ENCODE measurements at places on chromosomes 5 and 9.

- no peak for DNase-seq
Observed at GRCh38 chr9:130346431-130346830, 80.9 kb downstream of the HMCN2 start.

DNA sequence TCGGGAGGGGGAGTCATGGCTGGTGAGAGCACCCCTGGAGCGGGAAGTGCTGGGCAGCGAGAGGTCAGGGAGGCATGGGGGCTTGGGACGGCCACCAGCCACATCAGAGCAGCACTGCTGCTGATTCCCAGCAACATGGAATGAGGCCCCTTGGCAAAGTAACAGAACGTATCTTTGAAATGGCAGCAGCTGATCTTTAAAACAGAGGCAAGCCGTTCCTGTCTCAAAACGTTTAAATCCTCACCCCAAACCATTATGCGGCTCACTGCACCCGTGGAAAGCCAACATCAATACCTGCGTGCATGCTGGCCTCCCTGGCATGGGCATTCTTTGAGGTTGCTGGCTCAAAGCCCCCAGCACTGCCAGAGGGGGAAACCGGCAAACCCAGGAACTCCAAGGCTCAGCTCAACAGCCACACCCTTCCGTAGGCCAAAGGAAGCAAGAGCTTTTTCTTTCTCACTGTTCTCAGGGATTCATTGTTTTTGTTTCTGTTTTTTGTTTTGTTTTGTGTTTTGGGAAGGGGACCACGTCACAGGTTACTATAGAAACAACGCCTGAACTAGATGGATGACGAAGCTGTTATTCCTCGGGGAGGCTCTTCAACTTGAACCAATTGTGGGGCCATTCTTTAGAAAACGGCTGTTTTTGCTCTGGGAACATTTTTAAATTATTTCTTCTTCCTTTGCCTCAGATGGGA lies 28.1 kb upstream of the OBP2B start:
- no peak for DNase-seq

GRCh38 chr5:62206150-62206829 lies 99.7 kb upstream of the KIF2A start:
- DNase-seq, result no peak

DNA sequence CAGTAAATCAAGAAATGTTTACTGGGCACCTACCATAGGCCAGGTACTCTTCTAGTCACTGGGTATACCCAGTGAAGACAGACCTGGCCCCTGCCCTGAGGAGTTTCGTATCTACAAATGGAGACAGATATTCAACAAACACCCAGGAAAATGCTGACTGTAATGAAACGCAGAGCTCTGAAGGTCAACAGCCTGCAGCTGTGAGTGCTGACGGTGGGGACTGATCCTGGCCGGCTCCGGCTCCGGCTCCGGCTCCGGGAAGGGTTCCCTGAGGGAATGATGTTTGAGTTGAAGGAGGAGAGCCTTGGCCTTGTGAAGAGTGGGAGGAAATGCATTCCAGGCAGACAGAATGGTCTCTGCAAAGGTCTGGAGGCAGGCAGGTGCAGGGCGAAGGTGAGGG lies 23.1 kb downstream of the FGFR4 start:
- no peak for DNase-seq

- DNase-seq, result peak; percentile 82
Observed at GRCh38 chr5:142826741-142827492, 56.7 kb downstream of the ARHGAP26 start.

- no peak for DNase-seq
Observed at GRCh38 chr9:123099042-123099441, 65.6 kb downstream of the GPR21 start.

DNA sequence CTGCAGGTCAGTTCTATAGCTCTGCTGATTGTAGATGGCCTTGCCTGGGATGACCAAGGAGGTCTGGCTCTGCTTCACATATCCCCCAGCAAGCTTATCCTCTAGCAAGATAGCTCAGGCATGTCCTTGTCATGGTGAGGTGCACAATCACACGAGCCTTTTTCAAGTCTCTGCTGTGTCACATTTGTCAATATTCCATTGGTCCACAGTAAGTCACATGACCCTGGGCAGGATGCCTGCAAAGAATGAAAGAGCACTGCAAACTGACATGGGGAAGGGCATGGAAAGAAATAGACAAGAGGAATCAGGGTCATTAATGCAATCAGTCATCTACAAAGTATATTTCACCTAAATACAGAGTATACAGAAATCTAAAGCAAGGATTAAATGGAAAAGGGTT lies 142.0 kb downstream of the RORB start:
- no peak for DNase-seq

DNA sequence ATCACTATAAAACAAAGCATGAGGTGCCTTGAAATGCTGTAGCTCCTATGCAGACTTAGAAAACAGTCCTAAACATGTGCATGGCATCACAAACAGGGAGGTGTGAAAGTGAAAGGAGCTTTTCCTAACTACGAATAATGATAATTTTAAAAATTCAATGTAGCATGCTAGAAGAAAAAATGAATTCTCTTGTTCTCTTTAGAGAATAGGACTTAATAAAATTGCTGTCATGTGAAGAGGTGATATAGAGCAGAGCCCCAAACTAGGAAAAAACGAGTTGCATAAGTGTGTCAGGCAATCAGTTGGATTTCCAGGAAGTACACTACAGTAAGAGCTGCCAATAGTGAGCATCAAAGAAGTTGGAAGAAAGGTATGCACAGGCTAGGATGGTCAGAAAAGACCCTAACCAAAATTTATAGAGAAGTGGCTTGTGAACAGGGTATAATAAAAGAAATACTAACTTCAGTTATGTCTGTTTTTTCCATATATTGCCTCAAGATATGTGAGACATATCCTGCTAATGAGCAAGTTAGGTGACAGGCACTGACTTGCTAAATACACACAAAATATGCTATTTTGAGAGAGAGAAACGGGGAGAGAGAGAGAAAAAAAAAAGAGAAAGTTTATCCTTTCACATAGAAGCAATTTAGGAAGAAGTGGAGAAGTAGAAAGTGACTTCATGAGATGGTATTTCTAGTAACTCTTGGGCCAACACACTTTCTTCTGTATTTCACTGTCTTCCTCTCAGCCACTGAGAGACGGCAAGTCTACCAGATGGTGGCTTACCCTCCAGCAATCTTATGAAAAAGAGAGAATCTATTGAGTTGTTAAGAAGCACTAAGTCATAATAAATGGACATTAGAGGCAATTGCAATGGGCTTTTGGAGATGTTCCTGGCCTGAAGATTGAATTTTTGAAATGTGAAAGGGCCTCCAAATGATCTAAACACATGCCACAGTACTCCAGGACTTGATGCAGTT lies 18.0 kb downstream of the ITGA2 start:
- DNase-seq, result no peak

- no peak for DNase-seq
Observed at GRCh38 chr9:127667127-127667844, 39.5 kb upstream of the CFAP157 start.

DNA sequence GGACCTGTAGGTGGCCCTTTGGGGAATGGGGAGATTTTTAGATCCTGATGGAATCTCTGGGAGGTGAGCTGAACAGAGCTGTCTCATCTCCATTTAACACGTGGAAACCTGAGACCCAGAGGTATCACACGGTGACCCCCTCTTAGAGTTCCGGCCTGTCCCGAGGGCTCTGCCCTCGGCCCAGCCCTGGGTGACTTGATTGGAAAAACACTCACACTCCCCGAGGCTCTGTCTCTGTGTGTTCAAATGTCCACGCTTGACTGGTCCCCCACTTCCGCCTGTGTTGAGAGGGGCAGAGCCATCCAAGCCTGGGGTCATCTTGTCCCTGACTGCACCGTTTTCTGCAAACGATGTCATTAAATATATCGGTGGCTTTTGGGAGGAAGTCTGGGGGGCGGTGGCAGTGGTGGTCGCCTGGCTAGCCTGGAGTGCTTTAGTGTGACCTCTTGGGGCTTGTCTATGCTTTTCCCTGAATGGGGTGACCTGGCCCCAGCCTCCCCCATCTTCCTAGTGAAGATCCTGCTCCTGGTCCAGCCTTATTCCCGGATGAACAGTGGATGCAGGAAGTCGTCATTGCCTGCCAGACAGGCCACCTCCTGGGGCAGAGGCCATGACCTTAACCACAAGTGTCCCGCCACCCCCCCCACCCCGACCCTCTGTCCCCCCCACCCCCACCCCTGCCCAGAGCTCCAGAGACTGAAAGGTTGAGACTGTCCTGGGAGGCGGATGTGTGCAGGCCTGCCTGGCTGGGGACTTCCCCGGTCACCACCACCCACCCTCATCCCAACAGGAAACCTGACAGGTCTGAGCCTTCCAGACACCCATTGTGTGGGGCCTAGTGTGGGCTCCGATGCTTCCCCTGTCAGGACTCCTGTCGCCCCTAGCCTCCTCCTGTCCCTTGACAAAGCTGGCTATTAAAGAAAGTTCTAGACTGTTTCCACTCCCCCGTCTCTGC lies 5.3 kb upstream of the DAB2IP start:
- DNase-seq, result no peak

DNA sequence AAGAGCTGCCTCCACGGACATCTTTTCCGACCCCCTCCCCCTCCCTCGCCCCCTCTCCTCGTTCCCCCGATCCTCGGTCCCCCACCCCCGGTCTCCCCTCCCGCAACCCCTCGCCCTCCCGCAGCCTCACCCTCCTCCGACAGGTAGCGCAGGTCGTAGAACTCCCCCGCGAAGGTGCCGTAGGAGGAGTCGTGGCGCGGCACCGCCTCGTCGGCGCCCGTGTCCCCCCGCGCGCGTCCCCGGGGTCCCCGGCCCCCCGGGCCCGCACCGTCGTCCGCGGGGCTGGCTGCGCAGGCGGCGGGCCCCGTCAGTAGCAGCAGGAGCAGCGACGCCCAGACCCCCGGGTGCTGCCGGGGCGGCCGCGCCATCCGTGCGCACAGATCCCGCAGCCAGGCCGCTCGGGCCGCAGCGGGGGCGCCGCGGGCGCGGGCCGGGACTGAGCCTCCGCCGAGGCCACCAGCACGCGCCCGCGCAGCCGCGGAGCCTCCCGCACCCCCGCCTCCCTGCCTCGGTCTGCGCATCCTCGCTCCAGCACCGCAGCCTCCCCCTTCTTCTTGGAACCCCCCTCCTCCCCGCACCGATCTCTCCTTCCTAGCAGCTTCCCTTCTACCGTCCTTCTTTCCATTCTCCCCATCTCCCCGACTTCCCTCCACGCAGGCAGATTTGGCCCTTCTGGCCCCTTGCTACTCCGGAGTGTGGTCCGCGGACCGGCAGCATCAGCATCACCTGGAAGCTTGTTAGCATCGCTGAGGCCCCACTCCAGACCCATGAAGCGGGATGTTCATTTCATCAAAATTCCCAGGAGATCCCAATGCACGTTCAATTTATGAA lies at the start of gene FRRS1L:
FRRS1L (minus strand) TSS at position 479 of the 831 bp plus-strand sequence; CDS start at position 368, 111 bp downstream.
- no peak for DNase-seq

GRCh38 chr9:117160254-117160653 lies 254.6 kb downstream of the ASTN2 start:
- no peak for DNase-seq

- DNase-seq, result peak; percentile 38
Observed at GRCh38 chr5:1447671-1448361, 2.6 kb upstream of the SLC6A3 start.

DNA sequence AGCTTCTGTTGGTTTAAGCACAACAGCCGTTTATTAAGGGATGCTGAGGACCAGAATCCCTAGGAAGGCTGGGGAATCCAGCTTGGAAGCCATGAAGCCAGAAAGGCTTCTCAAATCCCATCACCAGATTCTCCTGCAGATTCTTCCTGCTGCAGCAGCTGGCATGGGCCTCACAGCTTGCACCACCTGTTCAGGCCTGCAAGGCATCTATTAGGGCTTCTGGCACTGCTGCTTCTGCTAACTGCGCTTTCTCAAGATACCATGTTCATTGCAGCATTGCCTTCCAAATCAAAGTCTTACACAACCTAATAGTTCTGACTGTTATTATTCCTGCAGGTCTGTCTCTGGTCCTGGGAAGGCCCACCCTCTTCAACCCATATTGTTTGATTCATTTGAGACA lies 51.2 kb upstream of the ZNF366 start:
- DNase-seq, result no peak

DNA sequence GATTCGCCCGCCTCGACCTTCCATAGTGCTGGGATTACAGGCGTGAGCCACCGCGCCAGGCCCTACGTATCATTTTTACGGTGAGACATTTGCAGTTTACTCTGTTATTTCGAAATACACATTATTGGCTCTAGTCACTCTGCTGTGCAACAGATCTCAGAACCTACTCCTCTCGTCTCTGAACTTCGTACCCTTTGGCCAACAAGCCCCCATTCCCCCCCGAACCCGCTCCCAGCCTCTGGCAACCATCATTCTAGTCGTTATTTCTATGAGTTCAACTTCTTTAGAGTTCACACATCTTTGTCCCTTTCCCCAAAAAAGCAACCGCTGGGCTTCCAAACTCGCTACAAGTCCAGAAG lies 735 bp downstream of the PTGR1 start:
- peak; percentile 58 for DNase-seq

- DNase-seq, result no peak
Observed at GRCh38 chr5:142293486-142293885, 31.3 kb downstream of the SPRY4 start.

DNA sequence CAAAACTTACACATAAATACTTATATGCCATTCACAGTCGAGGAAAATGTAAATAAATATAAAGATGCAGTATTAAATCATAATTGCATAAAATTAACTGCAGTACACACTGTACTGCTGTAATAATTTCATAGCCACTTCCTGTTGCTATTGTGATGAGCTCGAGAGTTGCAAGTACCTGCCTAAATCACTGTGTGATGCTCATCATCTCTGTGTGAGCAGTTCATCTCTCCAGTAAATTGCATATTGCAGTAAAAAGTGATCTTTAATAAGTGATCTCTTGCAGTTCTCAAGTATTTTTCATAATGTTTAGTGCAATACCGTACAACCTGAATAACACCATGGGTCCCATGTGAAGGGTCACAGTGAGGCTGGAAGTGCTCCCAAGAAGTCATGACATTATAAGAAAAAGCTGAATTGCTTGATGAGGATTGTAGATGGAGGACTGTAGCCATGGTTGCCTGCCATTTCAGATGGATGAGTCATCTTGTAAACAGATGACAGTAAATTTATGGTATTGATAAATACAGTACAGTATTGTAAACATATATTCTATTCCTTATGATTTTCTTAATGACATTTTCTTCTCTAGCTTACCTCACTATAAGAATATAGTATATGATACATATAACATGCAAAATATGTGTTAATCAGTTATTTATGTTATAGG lies 34.9 kb downstream of the SYK start:
- DNase-seq, result no peak

DNA sequence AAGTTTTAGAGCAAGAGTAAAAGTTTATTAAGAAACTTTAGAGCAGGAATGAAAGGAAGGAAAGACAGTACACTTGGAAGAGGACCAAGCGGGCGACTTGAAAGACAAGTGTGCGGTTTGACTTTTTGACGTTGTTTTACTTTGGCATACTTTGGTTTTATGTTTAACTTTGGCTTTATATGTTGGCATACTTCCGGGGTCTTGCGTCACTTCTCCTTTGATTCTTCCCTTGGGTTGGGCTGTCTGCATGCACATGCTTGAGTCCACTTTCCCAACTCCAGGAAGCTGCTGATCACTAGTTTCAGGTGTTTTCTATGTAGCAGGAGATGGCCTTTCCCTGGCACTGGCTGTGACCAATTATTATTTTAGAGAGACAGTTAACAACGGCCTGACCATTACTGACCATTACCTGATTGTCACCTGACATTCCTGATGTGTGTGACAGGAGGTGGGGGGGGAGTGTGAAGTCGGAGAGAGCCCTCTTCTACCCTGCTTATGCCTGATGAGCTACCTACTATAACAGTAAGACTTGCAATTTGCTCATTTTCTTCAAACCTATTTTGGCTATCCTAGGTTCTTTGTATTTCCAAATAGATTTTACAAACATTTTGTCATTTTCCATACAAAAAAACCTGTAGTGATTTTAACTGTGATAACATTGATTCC lies 45.5 kb downstream of the TNFSF8 start:
- no peak for DNase-seq

GRCh38 chr5:57199866-57200265 lies 26.0 kb downstream of the GPBP1 start:
- DNase-seq, result no peak
